ENCODE measurements at places on chromosomes 11 and 22. TPM values are rescaled to one million over a fixed set of nuclear protein-coding genes. Genes with fewer than 3 reads are reported as not detected.

The VPREB3 gene
- total RNA-seq: 0.78 TPM

The LRRC56 gene
- 2.0 TPM for total RNA-seq

The RGL4 gene
- total RNA-seq: not detected

The PAX6 gene
- total RNA-seq: 16.6 TPM

The UPB1 gene
- total RNA-seq: 0.08 TPM
